ENCODE measurements at places on chromosomes 2 and 18. TPM values are rescaled to one million over a fixed set of nuclear protein-coding genes. Genes with fewer than 3 reads are reported as not detected.

TBR1 gene
- not detected for total RNA-seq

COL4A3 gene
- not detected for total RNA-seq

ABCG5 gene
- not detected for total RNA-seq

GNLY gene
- 1,915 TPM for total RNA-seq

Data from activated CD8-positive, alpha-beta memory T cell treated with anti-CD3 and anti-CD28 coated beads, Interleukin-2, amount 10 ng/mL, durations not matched to agents 7 days and 5 days (primary cell).